Activated CD4-positive, alpha-beta T cell treated with anti-CD3 and anti-CD28 coated beads, Interleukin-2, amount 50 U/mL, for 48 hours (primary cell): ENCODE measurements at places on chromosomes 3 and 15.

DNA sequence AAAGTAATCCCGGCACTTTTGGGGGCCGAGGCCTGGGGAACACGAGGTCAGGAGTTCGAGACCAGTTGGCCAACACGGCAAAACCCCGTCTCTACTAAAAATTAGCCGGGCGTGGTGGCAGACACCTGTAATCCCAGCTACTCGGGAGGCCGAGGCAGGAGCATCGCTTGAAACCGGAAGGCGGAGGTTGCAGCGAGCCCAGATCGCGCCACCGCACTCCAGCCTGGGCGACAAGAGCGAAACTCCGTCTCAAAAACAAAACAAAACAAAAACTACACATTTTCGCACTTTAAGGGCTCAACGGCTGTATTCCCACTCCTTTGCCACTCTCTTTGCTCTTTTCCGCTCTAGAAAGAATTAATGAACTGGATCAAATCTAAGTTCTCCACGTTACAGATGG, 763 bp upstream of the TRNT1 start:
- no peak for DNase-seq

DNA sequence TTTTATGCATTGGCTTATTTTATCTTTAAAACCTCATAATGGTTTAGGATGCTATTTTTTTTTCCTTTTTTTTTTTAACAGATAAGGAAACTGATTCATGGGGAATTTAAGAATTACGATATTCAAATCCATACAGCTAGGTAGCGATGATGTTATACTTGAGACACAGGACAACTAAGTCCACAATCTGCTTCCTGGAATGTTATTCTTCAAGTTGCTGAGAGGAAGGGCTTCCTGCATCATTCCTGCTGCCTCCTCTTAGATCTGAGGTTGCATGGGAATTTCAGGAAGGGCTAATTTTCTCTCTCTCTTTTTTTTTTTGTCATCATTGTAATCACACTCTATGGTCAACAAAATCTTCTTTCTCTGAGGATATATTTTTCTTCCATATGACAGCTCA, 595.5 kb downstream of the GRM7 start:
- no peak for DNase-seq

DNA sequence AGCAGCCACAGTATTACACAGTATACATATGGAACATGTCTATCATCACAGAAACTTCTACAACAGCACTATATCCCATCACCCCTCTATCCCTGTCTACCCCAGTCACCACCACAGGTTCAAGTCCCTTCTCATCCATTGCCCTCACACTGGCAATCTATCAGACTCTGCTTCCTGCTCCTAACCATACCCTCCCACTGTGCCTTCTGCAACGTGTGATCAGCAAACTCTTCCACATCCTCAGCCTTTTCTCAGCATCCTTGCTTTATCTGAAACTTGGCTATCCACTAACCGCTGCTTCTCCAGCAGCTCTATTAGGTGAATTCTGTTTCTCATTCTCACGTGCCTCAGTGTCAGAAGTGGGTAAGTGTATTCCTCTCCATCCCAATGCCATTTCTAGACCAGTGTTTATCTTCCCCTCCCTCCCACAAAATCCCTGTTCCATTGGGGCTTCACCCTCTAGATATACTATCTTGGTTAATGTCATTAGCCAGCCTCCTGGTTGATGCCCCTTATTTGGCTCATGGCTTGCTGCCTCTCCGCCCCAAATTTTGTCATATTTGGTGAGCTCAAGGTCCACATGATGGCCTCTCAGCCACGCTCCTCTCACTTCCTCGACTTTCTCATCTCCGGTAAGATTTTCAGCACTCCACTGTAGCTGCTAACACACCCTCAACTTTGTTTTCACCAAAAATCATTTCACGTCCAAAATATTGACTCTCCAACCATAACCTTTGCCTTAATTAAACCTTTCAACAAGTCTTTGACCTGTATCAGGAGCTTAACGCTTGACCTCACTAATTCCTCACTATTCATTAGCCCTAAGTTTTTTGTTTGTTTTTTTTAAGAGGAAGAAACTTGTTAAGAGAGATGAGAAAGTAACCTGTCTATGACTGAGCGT, 69.1 kb downstream of the RBPMS2 start:
- DNase-seq, result no peak

GRCh38 chr3:59641169-59641899, 591.5 kb upstream of the CFAP20DC start:
- no peak for DNase-seq

DNA sequence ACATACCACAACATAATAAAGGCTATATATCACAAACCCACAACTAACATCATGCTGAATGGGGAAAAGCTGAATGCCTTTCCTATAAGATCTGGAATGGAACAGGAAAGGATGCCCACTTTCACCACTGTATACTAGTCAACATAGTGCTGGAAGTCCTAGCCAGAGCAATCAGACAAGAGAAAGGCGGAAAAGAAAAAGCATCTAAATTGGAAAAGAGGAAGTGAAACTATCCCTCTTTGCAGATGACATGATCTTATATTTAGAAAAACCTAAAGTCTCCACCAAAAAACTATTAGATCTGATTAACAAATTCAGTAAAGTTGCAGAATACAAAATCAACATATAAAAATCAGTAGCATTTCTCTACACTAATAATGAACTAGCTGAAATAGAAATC, 14.6 kb upstream of the PIK3CA start:
- DNase-seq, result no peak

GRCh38 chr3:127677541-127678314, 5.0 kb downstream of the ABTB1 start:
- no peak for DNase-seq

- DNase-seq, result peak; percentile 19
Measured at GRCh38 chr15:82750831-82751180, 41.1 kb upstream of the AP3B2 start.

- DNase-seq, result no peak
Measured at GRCh38 chr15:84904419-84904818, 20.0 kb downstream of the SLC28A1 start.

- DNase-seq, result peak; percentile 9
Measured at GRCh38 chr15:67967871-67968431, 86.2 kb upstream of the PIAS1 start.

DNA sequence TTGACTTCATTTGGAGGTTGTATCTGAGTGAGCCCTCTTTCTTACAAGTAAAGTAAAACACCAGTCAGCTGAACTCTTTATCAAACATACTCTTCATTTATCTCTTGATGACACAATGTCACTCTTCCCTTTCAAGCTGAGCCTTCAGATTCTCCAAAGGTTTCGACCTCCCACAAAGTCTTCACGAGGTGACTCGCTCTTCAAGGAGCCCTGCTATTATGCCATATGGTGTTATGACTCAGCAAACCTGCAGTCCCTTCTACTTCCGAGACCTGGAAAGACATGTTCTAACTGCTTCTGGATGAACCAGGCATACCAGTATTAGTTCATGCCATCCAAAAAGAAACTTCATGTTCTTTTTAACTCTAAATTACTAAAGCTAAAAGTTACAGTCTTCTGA, 23.1 kb downstream of the AADAC start:
- DNase-seq, result no peak

DNA sequence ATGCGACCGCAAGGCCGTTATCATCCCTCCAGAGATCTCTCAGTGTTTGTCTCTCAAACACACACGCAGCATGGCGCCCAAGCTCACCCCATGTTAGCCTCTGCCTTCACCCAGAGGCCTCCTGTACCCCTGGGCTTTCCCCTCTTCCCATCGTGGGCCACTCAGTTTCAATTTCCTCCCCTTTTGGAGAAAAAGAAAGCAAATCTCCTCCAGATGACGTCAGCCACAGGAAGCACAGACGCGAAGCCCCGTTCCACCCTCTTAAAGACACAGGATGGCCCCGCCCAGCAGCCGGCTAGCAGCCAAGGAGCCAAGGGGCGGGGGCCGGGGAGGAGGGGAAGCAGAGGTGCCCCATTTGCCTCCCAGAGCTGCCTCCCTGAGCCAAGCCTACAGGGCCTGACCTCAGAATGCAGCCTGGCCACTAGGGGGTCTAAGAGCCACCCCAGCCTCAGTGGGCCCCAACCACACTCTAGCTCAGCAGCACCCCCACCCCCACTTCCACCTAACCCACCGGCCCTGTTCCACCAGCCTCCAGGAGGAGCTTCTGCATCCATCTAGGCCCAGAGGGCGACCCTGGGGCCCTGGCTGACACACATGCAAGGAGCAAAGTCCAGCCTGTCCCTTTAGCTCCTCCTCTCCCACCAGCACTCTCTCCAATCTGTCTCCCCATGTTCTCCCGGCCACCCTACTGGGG, 26.5 kb downstream of the ATRIP start:
- DNase-seq, result peak; percentile 98

DNA sequence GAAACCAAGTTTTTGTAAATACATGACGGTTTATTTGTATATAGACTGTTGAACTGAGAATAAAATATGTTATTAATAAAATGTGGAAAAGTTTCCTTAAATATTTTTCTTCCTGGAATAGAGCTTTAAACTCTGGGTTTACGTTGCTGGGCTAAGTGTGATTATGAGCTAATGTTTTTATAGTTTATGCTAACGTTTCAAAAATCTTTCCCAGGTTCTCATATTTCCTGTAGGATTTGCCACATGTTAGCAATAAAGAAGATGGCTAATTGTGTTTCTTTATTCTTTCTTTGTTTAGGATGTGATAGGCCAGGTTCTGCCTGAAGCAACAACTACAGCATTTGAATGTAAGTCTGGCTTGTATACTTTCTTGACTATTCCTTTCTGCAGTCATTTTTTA, 7.2 kb downstream of the MAP2K5 start:
- DNase-seq, result no peak

GRCh38 chr3:41369838-41370237, 170.5 kb downstream of the CTNNB1 start:
- no peak for DNase-seq

DNA sequence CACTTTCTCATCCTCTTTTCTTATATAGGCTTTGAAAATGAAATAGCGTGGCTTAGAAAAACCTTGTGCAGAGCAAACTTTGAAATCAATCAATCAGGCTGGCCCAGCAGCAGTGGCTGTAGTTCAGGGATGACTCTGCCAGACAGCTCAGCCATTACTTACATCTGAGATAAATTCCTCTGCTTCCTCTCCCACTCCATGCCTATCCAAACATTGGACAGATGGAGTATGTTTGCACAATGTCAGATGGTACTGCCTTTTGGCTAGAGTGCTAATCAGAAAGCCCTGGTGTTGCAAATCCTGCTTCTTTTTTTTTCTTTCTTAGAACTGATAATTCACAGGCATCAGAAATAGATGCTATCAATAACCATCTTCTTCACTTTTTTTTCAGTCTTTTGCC, 1065.1 kb downstream of the AGBL1 start:
- no peak for DNase-seq
